Activated T-helper 17 cell treated with anti-CD3 and anti-CD28 coated beads, Interleukin-2, amount 50 U/mL, for 72 hours (primary cell): ENCODE measurements at places on chromosomes 4 and X. TPM values are rescaled to one million over a fixed set of nuclear protein-coding genes. Genes with fewer than 3 reads are reported as not detected.

Gene MYOZ2
- total RNA-seq = not detected

- no peak for ATAC-seq
Observed at GRCh38 chrX:147679356-147680005, 232.2 kb upstream of the FMR1 start.

- ATAC-seq = no peak
Observed at GRCh38 chr4:14368391-14368790, 633.9 kb upstream of the CPEB2 start.

GRCh38 chr4:99859618-99860017 lies 34.6 kb downstream of the LAMTOR3 start:
- ATAC-seq = no peak

Gene KCND1
- 16.8 TPM for total RNA-seq

- peak; percentile 23 for ATAC-seq
Observed at GRCh38 chr4:98466868-98467599, 191.4 kb downstream of the TSPAN5 start.

DNA sequence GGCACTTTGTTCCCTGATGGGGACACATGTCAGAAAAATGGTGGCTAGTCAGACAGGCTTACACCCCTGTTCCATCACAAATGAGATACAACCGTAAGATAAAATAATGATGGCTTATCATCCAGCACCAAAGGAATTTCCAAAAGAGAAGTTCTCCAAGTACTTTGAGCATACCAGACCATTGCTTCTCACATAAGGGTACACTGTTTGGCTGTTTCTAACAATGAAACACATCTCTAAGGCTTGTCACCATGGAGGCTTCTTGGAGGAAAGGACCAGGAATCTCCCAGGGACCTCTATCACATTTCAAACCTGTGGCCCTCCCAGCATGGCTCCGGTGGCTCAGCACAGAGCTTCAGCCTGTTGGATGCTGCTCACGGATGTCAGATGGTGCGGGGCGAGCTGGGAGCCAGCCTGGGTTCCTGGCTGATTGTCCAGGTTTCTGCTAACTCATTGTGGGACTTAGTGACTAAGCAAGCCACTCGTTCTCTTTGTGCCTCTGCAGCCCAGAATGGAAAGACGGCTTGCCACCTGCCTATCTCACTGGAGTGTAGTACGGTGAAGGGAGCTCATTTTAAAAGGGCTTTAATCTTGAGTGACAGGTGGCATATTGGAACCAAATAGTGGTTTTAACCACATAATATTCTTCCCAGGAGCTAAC lies 54.5 kb downstream of the FHDC1 start:
- ATAC-seq = no peak

Gene ARMCX6
- total RNA-seq = 38.4 TPM

DNA sequence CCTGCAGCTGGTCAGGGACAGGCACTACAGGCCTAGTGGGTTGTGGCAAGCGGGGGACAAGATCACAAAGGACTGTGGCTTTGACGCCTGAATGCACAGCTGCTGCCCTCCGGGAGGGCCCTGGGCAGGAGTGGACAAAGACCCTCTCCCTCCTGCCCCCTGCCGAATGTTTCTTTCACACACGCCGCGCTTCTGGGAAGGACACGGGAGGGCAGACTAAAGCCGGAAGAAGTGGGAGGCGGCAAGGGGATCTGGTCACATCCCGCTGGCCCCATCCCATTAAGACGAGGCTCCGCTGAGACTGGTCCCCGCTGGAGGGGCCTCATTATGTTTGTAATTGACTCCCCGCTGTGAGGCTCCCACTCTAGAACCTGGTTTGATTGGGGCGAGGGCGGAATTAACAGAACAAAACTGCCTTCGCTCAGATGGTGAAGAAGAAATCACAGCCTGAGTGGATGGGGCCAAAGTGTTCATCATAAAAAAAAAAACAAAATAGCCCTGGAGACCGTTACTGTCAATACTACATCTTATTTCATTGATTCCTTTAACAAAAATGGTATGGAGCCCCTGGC lies 37.8 kb upstream of the PSAPL1 start:
- ATAC-seq = no peak

GRCh38 chrX:129556806-129557315 lies 16.8 kb downstream of the OCRL start:
- ATAC-seq = no peak

Gene HMX1
- total RNA-seq = not detected
